ENCODE measurements at places on chromosomes 7 and 10.

- no peak for DNase-seq
These were observed 4.6 kb downstream of the MGAM start for GRCh38 chr7:142000244-142000643.

DNA sequence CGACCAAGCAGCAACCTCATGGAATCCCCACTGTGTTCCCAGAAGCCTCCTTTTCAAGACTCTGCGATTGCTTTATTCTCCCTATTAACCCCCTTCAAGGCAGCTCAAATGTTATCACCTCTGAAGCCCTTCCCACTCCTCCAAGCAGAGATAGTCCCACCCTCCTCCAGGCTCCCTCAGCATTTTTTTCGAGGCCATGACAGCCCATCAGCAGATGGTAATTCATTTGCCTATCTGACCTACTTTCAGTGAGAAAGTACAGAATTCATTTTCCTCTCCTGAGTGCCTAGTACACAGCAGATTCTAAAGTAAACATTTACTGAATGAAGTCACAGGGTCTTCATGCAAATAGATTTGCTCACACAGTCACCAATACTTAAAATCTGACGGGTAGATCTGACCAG lies 47.8 kb downstream of the HERPUD2 start:
- no peak for DNase-seq

GRCh38 chr7:31133497-31133896 lies 81.4 kb downstream of the ADCYAP1R1 start:
- DNase-seq, result no peak

GRCh38 chr7:109552017-109552416 lies 982.3 kb downstream of the DNAJB9 start:
- DNase-seq, result no peak

GRCh38 chr10:60704471-60704870 lies 73.8 kb upstream of the CDK1 start:
- DNase-seq, result no peak

- DNase-seq, result no peak
These were observed 256.0 kb upstream of the TCERG1L start for GRCh38 chr10:131567279-131568162.

DNA sequence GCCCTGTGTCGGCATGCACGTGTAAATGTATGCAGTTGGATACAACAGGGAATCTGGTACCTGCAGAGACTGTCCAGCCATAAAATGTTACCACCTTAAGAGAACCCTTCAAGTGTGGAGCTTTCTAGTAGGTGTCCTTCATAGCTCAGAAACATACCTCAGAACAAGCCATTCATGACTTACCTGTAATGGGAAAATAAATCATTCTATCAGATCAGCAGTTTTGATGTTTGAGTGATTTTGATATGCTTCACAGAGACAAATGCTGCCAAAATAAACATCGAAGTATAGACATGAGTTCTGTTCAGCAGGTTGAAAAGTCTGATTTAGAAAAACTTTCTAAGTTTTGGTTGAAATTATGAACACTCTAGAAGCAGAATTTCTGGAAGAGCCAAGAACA lies 33.5 kb upstream of the UMAD1 start:
- no peak for DNase-seq

DNA sequence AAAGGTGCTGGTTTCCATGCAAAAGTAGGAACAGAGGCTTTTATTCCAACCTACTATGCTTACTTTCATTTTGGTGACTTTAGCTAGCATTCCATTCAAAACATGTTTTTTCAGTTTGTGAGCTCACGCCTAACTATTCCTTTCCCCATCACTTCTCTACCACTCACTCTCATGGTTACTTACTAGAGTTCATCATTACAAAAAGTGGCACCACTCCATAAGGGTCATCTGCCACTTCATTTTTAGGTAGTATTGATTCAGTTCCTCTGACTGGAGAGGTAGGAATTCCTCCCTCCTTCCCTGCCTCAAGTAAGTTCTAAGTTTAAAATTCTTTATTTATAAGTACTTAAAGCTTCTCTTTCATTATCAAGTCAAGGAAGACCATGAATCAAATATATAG lies 543.1 kb downstream of the HTR7 start:
- DNase-seq, result no peak

GRCh38 chr7:135539629-135540028 lies 18.1 kb upstream of the NUP205 start:
- DNase-seq, result no peak

- no peak for DNase-seq
These were observed 24.7 kb upstream of the PIK3CG start for GRCh38 chr7:106840342-106840741.

- DNase-seq, result peak; percentile 83
These were observed 77.6 kb downstream of the RALA start for GRCh38 chr7:39700932-39701331.

GRCh38 chr10:49053053-49053997 lies 62.0 kb downstream of the VSTM4 start:
- no peak for DNase-seq

GRCh38 chr10:44781131-44781530 lies 130.0 kb upstream of the TMEM72 start:
- DNase-seq, result no peak

GRCh38 chr7:106339513-106340246 lies 54.9 kb upstream of the NAMPT start:
- no peak for DNase-seq

- DNase-seq, result no peak
These were observed 21.7 kb downstream of the ZCWPW1 start for GRCh38 chr7:100406767-100407166.

DNA sequence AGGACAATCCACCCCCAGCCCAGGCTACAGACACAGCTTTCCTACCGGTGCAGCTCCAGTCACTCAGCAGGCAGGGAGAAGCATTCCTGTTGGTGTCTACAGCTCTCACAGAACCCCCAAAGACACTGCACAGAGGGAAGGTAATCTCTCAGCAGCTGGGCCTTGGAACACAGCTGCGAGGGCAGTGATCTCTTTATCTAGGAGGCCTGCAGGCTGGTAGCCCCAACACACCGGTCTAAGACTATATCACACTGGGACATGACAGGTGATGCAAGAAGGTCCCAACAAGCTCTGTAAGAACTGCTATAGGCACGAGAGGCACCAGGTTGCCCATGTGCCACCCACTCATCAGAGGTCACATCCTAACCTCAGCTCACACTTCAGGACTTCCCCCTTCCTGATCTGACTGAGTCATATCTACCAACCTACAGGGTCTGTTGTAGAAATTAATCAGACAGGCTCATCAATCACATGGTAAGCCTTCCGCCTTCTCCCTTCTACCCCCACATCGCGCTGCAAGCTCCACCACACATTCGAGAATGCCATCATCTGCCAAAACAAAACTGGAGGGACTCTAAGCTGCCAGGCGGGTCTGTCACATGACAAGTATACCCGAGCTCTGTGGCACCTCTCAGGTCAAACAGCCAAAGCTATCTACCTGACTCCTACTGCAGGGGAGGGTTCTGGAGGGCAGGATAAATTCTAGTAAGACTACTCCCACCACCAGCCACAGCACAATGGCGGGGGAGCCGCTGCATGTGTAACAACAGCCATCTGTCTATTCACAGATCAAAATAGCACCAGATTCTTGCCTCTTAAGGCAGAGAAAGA lies 26.1 kb downstream of the FAM53B start:
- DNase-seq, result peak; percentile 87

GRCh38 chr7:133562621-133563020 lies 309.7 kb downstream of the EXOC4 start:
- no peak for DNase-seq

DNA sequence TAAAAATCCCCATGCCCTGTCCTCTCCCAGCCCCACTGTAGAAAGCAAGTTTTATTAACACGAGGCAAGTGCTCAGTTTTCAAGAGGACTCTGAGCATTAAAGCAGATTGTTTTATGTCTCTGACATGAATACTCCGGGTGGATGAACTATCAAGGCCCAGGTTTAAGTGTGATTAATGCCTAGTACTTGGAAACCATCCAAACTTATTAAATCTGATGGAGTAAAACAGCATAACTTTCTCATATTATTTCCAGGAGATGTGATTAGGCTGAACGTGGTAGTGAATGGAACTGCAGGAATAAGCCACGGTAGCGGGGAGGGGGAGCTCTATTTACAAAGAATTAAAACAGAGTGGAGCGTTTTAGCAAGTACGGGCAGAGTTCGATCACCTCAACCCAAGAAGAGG lies 144.2 kb upstream of the RNF32 start:
- DNase-seq, result no peak

DNA sequence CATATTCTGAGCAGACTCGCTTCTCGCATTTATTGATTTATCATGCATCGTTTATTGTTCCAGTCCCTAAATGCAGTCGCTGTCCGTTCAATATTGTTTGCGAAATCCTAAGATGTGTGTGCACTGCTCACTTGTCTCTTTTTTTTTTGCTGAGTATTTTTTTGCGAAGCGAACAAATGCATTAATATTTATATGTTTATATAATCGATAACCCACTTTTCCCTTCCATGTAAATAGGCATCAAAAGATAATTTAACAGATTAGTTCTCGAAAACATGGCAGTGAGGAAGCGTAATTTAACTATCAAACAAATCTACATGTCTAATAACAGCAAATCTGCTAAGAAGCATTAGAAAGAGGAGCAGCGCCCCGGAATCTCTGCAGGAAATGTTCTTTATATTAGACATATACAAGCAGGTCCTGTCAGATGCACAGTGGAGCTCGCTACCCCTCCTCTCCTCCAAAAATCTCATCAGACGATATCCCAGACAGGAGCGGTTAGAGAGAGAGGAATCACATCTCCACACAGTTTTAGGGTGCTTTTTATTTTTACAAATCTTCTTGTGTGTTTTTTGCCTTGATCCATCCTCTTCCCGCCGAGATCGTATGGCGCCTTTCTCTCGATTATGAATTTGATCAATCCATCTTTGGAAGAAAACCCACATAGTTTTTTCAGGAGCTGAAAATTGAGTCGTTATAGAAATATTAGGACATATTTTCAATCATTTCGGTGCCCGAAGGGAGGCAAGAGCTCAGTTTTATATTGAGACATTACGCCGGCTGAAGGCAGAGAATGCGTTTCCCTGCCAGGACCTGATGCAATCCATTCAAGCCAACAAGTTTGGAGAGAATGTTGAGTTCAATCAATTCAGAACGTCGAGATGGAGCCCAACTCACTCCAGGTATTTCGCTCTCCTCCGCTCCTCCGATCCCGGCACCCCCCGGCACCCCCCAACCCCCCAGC lies at the start of gene ARID5B:
Gene ARID5B (plus strand): TSS at position 871 of the 964 bp plus-strand sequence. CDS start 11 bp downstream, at position 882.
- peak; percentile 86 for DNase-seq

- no peak for DNase-seq
These were observed 19.6 kb upstream of the ADD3 start for GRCh38 chr10:109988212-109988596.

DNA sequence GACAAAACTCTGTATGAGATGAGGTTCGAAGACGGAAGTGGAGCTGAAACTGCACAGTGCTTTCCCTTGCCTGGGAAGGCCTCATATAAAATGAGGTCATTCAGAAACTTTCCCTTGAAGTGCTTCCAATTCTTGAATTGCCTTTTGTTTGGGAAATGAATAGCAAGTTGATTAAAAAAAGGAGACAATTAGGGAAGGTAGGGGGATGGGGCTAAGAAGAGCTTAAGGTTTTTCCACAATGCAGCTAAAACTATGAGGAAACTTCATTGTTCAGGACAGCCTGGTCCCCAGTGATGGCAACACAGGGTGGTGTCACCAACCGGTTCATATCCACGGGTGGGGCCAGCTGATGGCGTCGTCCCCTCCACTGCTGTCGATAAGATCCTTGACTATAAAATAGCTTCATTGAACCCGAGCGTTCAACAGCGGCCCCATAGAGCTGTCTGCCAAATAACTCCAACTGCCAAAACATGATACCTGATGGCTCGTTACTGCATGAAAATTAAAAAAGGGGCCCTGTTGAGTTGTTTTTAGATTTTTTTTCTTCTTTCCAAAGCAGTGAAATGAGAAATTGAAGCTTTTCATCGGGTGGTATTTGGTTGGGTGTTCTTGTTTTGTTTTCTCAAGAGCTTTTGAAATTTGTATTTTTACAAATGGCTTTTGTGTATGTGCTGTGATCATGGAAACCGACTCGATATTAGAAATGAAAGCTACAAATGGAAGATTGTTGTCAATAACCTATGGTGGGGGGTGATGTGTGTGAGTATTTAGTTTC lies 2.8 kb upstream of the CELF2 start:
- DNase-seq, result no peak

GRCh38 chr10:72337039-72337629 lies 17.6 kb downstream of the DNAJB12 start:
- peak; percentile 58 for DNase-seq

DNA sequence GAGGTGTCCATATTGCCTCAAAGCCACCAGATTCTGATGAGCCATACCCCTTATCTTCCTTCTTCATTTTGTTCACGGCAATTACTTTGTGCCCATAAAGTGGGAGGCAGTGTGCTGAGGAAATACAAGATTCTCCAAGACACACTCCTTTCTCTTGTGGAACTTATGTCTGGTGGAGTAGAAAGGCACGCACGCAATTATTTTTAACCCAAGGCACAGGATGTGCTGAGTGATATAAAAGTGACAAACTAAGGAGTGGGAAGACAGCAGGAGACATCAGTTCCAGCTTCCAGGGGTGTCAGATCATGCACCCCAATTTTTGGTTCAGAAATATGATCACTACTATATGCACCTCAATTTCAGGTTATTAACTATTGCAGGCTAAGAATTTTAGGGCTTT lies 94.7 kb upstream of the PDCD4 start:
- no peak for DNase-seq

Measured in Kasumi-1 (cell line).